ENCODE measurements at places on chromosomes 11 and 22.
A peak's percentile ranks its signal among the peaks of the same experiment; 100 is the strongest.

DNA sequence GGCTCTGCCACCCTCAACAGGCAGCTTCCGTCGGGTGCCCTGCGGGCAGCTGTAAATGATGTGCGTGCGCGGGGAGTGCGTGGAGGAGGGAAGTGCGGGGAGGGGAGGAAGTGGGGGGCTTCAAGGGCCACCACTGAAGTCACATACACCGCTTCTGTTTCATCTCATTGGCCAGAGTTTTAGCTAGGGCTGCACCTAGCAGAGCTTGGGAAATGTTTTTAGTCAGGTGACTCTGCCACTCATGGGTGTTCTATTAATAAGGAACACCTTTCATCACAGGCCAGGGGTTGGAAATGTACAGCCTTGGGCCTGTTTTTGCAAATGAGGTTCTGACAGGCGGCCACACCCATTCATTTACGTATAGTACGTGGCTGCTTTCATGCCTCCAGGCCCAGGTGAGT lies 14.6 kb downstream of the FAM118A start:
- no peak for DNase-seq

DNA sequence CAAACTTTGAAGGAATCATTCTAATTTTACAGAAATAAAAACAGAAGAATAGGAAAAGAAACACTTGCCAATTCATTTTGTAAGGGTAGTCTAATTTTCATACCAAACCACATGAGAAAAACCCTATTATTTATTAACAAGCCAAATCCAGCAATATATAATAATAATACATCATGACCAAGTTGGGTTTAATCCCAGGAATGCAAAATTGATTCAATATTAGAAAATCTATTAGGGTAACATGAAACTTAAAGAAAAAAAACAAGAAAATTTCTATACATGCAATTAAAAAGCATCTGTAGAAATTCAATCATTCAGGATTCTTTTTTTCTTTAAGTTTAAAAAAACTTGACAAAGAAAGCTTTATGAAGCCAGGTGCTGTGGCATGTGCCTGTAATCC lies 16.8 kb downstream of the MAPK1 start:
- DNase-seq = no peak

DNA sequence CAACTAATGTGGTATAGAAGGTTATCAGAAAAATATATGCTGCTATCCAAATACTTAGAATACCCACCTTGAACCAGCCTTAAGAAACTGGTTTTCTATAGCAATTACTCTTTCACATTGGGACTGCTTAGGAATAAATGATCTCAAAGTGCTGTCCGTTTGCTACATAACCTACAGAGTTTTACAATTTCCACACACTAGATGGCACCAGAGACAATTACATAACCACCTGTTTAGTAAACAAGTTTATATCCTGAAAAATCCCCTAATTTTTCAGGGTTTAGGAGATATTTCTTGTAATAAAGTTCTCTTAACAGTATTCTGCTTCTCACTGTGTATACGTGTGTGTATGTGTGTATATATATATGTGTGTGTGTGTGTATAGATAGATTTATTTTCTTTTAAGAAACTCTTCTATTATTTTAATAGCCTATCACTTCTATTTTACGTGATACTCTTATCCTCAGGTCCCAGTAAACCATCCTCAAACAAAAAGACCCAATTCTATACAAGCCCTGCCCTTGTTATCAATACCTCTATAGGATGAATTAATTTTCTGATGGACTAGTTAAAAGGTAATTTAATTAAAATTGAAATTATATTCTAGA lies 6.7 kb upstream of the OR5I1 start:
- DNase-seq = peak; percentile 30

- no peak for DNase-seq
These were observed 10.2 kb upstream of the WEE1 start for GRCh38 chr11:9563196-9563730.
